ENCODE measurements at places on chromosomes 6 and 20. TPM values are rescaled to one million over a fixed set of nuclear protein-coding genes. Genes with fewer than 3 reads are reported as not detected.

GPX6 gene
- not detected for total RNA-seq

TENT5A gene
- total RNA-seq, result 1.1 TPM

PSMB9 gene
- total RNA-seq, result 26.6 TPM

TRDN gene
- not detected for total RNA-seq

MAPK13 gene
- 45.2 TPM for total RNA-seq

ZSWIM3 gene
- total RNA-seq, result 2.7 TPM

NEURL2 gene
- total RNA-seq, result 3.4 TPM

DEFB113 gene
- not detected for total RNA-seq

MOG gene
- not detected for total RNA-seq

MUCL3 gene
- total RNA-seq, result not detected

PHACTR1 gene
- 1.2 TPM for total RNA-seq

CTCFL gene
- not detected for total RNA-seq
